ENCODE measurements at places on chromosomes 12 and 14. TPM values are rescaled to one million over a fixed set of nuclear protein-coding genes. Genes with fewer than 3 reads are reported as not detected.

MYH7 gene
- not detected for total RNA-seq

NXPH4 gene
- total RNA-seq = 1.0 TPM

STON2 gene
- not detected for total RNA-seq

DDIT3 gene
- 9.9 TPM for total RNA-seq

MIP gene
- not detected for total RNA-seq
